ENCODE measurements at places on chromosomes 11 and 22.

DNA sequence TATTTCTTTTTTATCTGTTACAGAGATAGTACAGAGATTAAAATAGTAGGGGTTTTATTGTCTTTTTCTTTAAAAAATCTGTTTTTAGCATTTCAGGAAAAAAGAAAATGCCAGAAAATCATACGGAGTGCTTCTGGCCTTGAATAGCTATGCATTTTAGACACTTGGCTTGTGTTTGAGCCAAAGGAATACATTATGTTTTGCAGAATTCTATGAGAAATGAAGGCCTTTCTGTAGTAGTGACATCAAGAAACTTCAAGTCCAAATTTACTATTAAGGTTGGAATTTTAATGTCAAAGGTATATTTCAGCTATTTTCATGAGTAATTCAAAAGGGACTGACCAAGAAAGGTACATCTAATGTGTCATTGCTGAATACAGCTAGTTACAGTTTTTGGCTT lies 56.3 kb upstream of the DDI1 start:
- DNase-seq = no peak

- no peak for DNase-seq
These were observed 1173.3 kb downstream of the LRRC4C start for GRCh38 chr11:40286137-40286536.

GRCh38 chr11:73235236-73235786 lies 17.2 kb downstream of the P2RY2 start:
- no peak for DNase-seq

- DNase-seq = no peak
These were observed 43.4 kb downstream of the SCUBE2 start for GRCh38 chr11:9047964-9048523.

DNA sequence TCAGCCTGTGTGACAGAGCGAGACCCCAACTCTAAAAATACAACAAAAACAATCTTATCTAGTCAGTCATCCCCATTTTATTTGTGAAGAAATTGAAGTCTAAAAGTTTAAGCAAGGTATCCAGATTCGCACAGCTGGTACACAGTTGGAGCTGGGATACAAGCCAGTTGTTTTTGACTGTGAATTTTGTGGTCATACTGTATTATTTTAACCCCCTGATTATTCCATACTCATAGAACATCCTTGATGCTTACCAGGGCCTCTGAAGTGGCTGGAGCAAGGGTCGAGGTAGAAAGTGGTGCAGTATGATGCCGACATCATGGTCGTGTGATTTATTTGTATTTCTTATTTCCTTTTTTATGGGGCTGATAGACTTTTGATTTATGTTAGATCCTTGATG lies 50.0 kb downstream of the BID start:
- DNase-seq = no peak

- no peak for DNase-seq
These were observed 46.8 kb upstream of the NOX4 start for GRCh38 chr11:89537936-89538335.

GRCh38 chr11:45100339-45100738 lies 46.1 kb upstream of the PRDM11 start:
- no peak for DNase-seq

DNA sequence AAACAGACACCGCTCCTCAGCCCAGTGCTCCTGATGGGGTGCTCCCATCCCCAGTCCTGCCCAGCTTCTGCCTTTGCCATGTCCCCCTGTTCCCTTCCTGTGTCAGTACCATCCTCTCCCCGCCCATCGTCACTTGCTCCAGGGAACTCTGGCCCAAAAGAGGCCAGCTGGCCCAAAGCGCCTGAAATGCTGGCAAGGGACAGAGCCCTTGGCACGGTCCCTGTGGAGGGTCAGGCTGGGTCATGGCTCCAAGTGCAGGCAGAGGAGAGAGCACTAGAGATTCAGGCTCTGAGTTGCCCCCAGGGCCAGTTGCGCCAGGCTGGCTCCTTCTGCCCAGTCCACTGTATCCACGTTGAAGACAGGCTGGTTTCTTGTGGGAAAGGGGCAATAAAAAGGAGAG lies 8.4 kb upstream of the HDHD5 start:
- no peak for DNase-seq

DNA sequence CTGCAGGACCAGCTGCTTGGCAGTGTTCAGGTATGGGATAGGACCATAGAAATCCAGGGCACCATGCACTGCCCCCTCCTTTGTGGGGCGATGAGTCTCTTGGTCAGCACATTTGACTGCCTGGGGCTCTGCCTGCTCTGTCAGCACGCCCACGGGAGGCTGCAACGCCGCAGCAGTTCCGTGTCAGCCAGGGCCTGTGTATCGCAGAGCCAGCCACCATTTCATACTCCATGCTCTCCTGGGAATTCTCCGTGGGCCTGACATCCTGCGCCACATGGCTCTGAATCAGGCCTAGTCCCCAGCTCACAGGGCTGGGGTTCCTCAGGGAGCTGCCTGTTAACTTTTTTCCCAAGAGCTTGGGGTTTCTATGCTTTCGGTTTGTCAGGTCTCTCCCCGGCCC lies 16.9 kb upstream of the RELT start:
- DNase-seq = no peak

GRCh38 chr11:112662554-112662953 lies 298.7 kb upstream of the NCAM1 start:
- DNase-seq = no peak

DNA sequence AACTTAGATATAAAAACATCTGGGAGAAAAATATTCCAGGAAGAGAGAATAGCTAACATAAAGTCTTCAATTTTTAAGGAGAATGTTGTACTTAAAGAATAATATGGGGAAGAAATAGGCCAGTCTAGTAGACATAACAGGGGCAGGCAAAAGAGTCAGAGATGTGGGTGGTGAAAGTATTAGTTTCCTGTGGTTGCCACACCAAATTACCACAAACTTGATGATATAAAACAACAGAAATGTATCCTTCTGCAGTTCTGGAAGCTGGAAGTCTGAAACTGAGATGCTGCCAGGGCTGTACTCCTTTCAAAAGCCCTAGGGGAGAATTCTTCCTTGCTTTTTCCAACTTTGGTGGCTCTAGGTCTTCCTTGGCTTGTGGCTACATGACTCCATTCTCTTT lies 1309.7 kb downstream of the LRRC4C start:
- DNase-seq = no peak

DNA sequence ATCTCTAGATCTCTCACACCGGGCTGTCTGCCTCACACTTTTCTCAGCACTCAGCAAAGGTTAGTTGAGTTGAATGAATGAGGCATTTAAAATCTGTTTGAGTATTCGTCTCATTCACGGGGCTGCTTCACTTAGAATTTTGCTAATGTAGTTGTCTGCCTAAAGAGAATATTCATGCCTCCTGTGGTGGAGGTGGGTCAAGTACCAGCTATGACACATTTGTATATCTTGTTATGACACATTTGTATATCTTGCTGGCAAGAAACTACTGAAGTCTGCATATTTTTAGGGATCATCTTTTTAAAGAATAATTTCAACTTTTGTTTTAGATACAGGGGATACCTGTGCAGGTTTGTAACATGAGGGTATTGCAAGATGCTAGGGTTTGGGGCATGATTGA lies 43.1 kb downstream of the LDLRAD3 start:
- no peak for DNase-seq

- no peak for DNase-seq
These were observed 22.1 kb downstream of the FAM76B start for GRCh38 chr11:95767498-95767897.

DNA sequence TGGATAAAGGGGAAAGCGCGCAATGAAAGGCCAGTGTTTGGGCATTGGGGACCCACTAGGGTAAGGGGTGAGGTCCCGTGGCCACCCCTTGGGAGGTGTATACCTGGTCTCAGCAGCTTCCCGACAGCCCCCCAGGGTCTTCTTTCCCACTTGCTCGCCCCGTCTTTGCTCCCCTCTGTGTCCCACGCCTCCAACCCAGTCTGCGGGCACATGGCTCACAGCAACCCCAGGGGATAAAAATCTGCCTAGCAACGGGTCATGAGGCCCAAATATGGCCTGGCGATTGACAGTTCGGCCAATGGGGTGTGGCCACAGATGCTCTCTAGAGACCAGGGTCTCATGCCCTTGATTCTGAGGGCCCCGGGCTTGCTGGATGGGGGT lies 41.6 kb downstream of the AHNAK start:
- no peak for DNase-seq

GRCh38 chr22:19898145-19898544 lies 43.4 kb upstream of the COMT start:
- no peak for DNase-seq

GRCh38 chr22:26700462-26700861 lies 43.1 kb downstream of the MIAT start:
- DNase-seq = no peak

Measured in keratinocyte (primary cell).